ENCODE measurements at places on chromosomes 1 and 21.

DNA sequence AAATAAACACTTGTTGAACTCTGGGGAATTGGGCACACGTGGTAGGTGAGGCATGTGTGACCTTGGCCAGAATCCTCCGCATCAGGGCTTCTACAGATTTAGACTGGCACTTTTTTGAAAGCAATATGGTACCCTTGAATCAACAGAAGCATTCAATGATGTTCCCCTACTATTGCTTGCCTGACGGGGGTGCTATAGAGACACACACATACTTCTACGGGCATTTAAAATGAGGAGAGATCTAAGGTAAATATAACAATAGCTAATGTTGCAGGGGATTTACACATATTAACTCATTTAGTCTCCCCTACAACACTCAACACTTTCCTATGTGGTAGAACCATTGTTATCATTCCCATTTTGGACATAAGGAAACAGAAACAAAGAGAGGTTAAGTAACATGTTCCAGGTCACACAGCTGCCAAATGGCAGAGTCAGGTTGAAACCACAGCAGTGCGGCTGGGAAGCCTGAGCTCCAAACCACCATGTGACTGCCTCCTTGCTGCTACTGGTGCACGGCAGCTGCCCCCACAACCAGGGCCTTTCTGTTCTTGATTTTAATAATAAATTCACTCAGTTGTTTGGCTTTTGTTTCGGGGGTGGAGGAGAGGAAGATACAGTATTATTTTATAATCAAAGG, 147.4 kb downstream of the ZNF281 start:
- no peak for DNase-seq

- DNase-seq: no peak
Observed at GRCh38 chr1:76290271-76290670, 215.7 kb downstream of the ST6GALNAC3 start.

DNA sequence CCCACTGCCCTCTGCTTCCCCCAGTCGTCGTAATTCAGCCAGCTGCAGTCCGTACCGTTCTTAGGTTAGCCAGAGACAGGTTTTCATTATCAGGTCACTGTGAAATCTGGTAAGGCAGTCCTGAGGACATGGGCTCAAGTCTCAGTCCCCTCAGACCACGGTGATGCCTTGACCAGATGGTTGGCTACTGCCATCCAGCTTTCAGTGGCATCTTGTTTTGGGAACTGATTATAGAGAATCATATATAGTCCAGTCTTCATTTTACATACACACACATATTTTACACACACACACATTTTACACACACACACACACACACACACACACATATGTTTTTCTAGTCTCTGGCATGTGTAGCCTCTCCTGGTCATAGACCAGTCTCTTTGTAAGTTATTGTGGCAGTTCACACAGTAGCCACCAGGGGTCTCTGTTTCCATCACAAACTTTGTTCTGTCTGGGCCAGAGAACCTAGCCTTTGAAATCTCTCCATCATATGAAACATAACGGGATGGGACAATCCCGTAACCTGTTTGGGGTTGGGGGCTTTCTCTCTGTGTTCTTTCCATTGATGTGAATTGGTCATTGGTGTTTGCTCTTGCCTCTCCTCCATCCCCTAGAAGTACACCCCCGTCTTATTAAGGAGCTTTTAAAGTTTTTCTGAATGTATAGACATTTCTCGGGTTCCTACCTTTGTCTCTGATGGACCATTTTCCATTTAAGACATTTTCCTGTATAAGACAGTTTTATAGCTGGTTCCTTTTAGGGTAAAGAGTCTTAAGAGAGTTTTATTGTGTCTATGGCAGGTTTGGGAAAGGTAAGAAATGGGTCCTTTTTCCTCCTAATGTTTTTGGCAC, 8.4 kb upstream of the IKBKE start:
- no peak for DNase-seq

- DNase-seq: no peak
Observed at GRCh38 chr1:115227346-115228082, 110.5 kb downstream of the NGF start.

DNA sequence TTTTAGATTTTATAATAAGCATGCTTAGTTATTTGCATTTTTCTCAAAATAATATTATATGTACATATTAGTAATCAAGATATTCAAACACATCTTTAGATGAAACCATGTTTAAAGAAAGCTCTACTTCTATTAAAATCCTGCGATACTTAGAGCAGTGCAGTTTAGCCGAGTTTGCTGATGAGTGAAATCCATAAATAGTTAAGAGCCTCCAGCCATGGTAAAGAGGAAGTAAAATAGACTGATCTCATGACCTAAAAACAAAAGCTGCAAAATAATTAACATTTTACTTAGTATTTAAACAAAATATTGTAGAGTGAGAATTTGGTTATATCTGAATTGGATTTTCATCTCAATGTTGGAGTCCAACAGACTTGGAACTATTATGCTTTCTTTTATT, 147.4 kb upstream of the NRIP1 start:
- DNase-seq: no peak

DNA sequence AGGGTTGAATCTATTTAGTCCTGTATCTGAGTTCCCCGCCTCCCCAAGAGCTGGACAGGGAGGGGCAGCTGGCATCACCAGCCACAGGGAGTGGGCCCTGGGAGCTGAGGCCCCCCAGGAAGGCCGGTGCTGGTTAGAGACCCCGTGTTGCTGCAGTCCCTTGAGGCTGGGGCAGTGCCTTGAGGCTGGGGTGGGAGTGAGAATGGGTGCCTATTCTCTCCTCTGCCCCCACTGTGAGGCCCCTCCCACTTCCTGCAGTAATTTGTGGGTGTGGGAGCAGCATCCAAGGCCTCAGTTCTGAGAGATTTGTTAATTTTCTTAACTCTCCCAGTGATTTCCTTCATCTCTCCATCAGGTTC, 2.5 kb upstream of the TRAPPC3 start:
- no peak for DNase-seq

DNA sequence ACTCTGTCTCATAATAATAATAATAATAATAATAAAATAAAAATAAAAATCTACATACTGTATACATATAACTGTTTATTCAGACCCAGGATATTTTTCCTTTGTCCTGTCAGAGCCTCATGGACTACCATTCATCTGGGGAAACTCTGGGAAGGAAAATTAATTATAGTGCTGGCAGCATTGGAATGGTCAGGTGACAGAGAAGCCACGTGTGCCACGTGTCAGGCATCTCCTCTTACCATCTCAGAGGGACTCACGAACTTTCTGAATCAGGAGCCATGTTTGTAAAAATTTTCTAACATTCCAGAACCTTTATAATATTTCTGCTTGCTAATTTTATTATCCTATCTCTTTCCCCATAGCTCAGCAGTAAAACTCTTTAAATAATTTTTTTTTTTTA, 97.8 kb upstream of the HNRNPU start:
- DNase-seq: no peak

GRCh38 chr1:218658269-218658668, 313.1 kb downstream of the TGFB2 start:
- no peak for DNase-seq

- no peak for DNase-seq
Observed at GRCh38 chr1:203063287-203063686, 22.5 kb downstream of the MYOG start.

- DNase-seq: no peak
Observed at GRCh38 chr1:145863282-145864018, 4.6 kb upstream of the PIAS3 start.

- DNase-seq: no peak
Observed at GRCh38 chr1:234989479-234990327, 138.9 kb downstream of the TOMM20 start.

DNA sequence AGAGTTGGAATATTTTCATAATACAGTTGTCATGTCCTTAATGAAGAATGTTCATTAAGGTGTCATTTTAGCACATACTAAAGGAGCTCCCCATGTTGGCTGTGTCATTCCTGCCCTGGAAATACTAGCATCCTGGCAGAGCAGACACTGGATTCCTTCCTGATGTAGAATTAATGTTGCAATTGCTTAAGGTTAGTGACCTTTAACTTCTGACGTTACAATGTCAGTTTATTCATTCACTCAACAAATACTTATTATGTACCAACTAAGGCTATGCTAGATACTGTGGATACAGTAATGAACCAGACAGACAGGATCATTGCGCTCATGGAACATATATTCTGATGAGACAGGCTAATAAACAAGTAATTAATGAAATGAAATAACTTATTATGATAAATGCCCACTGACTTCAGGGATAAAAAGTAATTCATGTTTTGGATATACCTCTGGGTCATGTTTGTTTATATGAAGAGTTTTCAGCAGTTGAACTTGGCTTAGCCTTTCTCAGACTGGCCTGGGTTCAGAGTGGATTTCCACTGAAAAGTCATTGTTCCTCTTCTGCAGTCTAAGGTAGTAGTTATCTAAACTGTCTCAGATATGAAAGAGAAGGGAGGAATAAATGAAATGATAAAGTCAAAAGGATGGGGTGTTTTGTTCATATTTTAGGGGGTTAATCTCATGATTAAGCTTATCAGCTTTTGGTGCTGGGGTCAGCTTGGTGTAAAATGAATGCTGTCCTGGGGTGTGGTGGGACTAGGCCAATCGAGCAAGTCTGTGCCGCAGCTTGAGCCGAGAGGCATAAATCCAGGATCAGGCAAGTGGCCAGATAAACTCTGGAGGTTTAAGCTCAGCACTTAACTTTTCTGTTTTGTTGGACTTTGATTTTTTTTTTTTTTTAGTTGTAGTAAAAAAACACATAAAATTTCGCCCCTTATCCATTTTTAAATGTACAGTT, 43.3 kb upstream of the KCNQ4 start:
- no peak for DNase-seq

DNA sequence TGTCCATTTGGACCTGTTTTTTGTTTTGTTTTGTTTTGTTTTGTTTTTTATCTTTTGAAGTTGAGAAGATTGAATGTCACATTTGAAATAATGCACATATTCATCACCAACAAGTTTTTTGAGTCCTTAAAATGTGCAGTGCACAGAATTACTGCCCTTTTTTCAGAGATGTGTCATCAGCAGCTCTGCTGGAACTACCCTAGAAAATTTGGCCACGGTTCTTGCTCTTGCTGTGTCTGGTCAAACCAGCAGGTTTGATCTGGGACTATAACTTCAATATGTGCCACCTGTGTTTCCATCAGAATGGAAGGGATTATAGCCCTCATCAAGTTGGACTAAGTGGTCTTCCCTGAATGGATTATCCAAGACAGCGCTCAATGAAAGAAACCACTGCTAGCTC, 24.1 kb upstream of the CNN3 start:
- no peak for DNase-seq

DNA sequence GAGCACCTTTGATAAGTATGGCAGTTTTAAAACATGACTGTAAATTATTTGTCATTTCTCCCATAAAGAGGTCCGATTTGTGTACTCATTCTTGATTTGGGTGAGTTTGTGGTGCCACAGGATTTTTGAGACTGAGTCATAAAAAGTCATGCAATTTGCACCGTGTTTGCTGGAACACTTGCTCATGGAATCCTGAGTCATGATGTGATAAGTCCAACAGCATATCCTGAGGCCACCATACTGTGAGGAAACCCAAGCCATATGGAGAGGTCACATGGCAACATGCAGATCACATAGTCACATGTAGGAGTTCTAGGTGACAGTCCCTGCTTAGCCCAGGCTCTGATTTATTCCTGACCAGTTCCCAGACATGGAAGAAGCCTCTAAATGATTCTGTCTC, 40.8 kb upstream of the PRRX1 start:
- DNase-seq: peak; percentile 89

- peak; percentile 99 for DNase-seq
Observed at GRCh38 chr1:172638885-172639831, 19.7 kb upstream of the FASLG start.

DNA sequence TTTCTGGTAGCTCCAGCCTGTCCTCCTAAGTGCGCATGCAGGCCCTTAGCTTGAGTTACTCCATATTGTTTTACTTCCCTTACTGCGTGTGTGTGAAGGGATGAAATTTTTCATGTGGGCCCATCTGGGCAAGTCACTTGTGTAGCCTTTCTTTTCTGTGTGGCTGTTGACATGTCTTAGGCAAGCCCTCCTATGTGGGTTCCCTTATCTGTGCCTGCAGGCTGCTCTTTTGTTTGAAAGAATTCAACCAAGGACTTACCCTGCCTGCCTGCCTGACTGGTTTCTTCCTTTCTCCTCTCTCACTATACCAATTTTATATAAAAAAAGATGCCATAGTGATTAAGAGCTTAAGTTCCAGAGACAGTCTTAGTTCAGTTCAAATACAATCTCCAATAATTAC, 249.3 kb downstream of the ATG4C start:
- no peak for DNase-seq

- DNase-seq: peak; percentile 94
Observed at GRCh38 chr1:221816899-221817298, 75.0 kb upstream of the DUSP10 start.

DNA sequence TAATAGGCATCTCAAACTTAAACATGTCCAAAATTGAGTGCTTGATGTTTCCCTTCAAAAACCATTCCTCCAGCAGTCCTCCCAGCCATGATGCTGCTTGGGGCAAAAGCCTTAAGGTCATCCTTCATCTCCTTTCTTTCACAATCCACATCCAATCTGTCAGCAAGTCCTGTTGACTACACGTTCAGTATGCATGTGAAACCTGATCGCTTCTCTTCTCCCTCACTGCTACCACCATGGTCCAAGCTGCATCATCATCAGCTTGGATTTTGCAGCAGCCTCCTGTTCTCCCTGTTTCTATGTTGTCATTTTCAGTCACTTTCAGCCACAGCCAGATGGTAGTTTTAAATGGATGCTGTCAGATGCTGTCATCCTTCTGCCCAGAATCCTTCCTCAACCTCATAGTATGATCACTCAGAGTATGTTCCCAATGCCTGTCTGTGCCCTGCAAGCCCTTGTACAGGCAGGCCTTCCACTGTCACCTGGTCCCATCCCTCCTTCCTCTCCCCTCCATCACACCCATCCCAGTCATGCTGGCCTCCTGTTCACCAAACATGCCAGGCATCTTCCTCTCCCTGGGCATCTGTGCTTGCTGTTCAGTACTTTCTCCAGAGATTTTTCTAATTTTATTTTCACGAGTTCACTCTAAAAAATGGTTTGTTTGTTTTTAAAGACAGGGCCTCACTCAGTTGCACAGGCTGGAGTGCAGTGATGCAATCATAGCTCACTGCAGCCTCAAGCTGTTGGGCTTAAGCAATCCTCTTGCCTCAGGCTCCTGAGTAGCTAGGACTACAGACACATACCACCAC, 66.0 kb downstream of the SYDE2 start:
- no peak for DNase-seq

GRCh38 chr1:81069856-81070255, 730.9 kb upstream of the ADGRL2 start:
- no peak for DNase-seq

DNA sequence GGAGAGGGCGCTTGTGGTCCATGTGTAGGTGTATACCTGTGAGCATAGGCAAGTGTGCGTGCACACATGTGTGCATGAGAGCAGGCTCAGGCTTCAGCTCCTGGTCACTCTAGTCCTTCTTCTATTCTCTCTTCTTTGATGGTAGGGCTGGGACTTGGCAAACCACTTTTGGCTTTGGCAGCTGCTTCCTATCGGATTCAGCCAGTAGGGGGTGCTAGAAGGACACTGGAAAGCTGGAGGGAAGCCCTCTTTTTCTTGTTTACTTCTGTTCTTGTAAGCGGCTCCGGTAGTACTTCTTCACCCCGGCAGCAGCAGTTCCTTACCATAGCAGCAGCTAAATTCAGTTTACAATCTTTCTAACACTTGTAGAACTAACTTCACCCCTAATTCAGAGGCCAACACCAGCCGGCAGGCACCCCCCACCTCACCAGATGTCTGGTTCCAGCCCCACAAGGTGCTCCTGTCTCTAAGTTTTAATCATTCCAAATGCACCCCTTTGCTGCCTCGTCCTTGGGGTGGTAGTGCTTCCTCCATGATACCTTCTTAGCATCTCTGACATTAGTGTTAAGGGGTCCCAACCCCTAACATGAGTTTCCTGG, 25.1 kb downstream of the NENF start:
- no peak for DNase-seq

Data from non-pigmented ciliary epithelial cell (primary cell).